Activated naive CD8-positive, alpha-beta T cell treated with anti-CD3 and anti-CD28 coated beads, Interleukin-2, amount 10 ng/mL, durations not matched to agents 7 days and 5 days (primary cell): ENCODE measurements at places on chromosomes 4 and X. TPM values are rescaled to one million over a fixed set of nuclear protein-coding genes. Genes with fewer than 3 reads are reported as not detected.

- DNase-seq: no peak
These were observed 99.6 kb upstream of the FGF16 start for GRCh38 chrX:77347572-77347971.

The HPGD gene
- total RNA-seq: 10.7 TPM

GRCh38 chr4:10100734-10101216 is 15.8 kb downstream of the WDR1 start:
- DNase-seq: no peak

- DNase-seq: no peak
These were observed 516.4 kb upstream of the BOD1L1 start for GRCh38 chr4:14143892-14144291.

GRCh38 chr4:21192367-21192766 is 492.1 kb downstream of the PACRGL start:
- DNase-seq: no peak

The FOXO4 gene
- total RNA-seq: 24.9 TPM

- no peak for DNase-seq
These were observed 305.7 kb downstream of the DHX15 start for GRCh38 chr4:24278693-24279092.

GRCh38 chrX:103157496-103158316 is 57.2 kb upstream of the BEX4 start:
- DNase-seq: no peak

- DNase-seq: no peak
These were observed 82.5 kb downstream of the HPRT1 start for GRCh38 chrX:134542485-134542884.

- no peak for DNase-seq
These were observed 128.7 kb downstream of the AKAP4 start for GRCh38 chrX:50072110-50072509.

The PRR32 gene
- not detected for total RNA-seq

The FGD1 gene
- total RNA-seq: 0.06 TPM

DNA sequence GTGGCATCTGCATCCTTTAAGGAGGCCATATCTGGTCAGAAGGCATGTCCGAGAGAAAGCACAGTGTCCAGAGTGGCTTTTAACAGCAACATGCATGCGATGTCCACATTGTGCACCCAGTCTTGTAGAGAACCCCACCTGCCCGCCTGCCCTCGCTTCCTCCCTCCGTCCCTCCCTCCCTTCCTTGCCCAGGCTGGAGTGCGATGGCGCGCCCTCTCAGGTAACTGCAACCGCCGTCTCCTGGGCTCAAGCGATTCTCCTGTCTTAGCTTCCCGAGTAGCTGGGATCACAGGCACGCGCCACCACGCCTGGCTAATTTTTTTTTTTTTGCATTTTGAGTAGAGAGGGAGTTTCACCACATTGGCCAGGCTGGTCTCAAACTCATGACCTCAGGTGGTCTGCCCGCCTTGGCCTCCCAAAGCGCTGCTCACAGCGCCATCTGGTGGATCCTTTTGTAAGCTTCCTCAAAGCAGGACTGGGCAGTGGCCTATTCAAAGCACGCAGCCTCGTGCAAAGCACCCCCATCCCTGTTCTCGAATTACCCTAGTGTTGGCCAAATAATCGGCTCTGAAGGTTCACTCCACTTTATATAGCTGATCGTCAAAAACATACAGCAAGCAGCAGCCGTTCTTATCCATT is 15.0 kb downstream of the BRCC3 start:
- DNase-seq: peak; percentile 32

DNA sequence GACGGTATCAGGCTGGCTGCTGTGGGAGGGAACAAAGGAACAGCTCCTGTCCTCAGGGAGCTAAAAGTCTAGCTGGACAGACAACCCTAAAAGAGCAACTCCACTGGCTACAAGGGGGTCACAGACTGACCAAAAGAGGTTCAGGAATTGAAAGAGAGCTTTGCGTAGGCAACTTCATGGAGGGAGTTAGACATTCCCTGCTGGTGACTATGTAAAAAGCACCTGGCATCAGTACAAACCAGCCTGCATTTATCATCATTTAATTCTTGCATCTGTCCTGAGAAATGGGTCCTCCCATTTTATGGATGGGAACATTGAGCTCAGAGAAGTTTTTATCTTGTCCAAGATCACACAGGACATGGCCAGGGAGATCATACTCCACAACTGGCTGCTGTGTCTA is 1.4 kb upstream of the LGI2 start:
- no peak for DNase-seq

DNA sequence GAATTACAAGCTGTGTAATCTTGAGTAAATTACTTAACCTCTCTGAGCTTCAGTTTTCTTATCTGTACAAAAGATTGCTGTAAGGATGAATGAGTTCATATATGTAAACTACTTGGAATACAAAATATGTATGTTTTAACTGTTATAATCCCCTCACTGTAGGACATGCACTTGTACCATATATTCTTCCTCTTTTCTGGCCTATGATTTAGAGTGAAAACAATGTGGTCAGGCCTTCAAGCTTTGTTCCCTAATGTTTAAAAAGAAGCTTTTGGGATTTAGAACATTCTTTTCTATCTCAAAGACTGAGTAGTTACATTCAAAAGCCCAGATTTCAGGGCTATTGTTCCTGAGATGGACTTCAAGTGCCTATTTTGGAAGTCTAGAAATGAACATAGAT is 26.7 kb upstream of the GPRIN3 start:
- DNase-seq: no peak

GRCh38 chrX:42680666-42681065 is 97.3 kb downstream of the PPP1R2C start:
- DNase-seq: no peak

The BMP3 gene
- total RNA-seq: not detected

The XKRX gene
- total RNA-seq: 0.14 TPM

DNA sequence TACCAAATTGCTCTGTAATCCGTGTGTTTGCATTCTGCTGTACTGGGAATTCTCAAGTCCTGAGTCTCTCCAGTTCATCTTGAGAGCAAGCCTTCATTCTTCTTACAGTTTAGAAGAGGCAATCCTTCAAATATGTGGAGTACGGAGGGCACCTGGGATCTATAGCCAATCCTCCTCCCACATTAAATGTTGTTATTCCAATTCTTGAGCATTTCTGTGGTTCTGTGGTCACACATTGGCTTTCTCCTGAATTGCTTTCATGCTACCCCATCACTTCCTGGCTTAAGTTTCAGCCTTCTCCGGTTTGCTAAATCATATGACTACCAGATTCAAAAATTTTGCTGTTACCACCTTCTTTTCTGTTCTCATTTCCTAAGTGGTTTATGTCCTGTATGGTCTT is 611.1 kb downstream of the PCDH19 start:
- no peak for DNase-seq

- DNase-seq: no peak
These were observed 67.2 kb downstream of the INPP4B start for GRCh38 chr4:142778900-142779299.

DNA sequence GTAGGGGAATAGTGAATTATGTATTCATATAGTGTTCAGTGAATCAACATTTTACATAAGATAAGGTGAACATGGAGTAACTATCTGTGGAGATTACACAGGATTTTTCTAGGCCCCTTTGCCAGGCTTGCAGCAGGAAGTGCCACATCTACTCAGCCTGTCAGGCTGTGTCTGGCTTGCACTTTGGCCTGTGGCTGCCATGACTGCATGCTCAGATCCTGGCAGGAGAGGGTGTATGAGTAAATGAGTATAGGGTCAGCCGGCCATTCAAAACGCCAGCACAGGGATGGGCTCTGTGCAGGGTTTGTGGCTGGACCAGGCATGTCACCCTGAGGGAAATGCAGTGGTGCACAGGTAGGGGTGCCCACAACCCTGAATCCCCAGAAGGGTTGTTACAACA is 51.9 kb downstream of the UBQLN2 start:
- no peak for DNase-seq

GRCh38 chr4:25350561-25350960 is 26.5 kb upstream of the ANAPC4 start:
- DNase-seq: no peak

The KDR gene
- not detected for total RNA-seq

DNA sequence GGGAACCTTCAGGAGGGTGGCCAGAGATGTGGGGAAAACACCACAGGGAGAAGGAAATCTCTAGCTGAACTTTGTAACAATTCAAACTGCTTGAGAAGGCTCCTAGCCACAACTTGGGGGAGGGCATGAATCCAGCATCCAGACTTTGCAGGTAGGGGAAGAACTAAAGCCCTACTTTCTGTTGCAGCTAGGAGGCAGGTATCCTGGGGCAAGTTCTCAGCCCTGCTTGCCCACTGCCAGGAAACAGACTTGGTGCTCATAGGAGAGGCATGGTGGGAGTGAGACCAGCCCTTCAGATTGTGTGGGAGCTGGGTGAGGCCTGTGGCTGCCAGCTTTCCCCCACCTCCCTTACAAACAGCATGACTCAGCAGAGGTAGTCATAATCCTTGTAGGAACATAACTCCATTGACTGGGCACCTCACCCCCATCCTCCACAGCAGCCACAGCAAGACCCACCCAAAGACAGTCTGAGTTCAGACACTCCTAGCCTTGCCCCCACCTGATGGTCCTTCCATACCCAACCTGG is 209.5 kb upstream of the CPEB2 start:
- DNase-seq: no peak

- no peak for DNase-seq
These were observed 54.8 kb downstream of the CASP6 start for GRCh38 chr4:109648266-109648996.

- DNase-seq: no peak
These were observed 201.6 kb downstream of the CPE start for GRCh38 chr4:165580351-165580905.

The CNKSR2 gene
- total RNA-seq: 9.2 TPM

The SLC35A2 gene
- total RNA-seq: 14.1 TPM

DNA sequence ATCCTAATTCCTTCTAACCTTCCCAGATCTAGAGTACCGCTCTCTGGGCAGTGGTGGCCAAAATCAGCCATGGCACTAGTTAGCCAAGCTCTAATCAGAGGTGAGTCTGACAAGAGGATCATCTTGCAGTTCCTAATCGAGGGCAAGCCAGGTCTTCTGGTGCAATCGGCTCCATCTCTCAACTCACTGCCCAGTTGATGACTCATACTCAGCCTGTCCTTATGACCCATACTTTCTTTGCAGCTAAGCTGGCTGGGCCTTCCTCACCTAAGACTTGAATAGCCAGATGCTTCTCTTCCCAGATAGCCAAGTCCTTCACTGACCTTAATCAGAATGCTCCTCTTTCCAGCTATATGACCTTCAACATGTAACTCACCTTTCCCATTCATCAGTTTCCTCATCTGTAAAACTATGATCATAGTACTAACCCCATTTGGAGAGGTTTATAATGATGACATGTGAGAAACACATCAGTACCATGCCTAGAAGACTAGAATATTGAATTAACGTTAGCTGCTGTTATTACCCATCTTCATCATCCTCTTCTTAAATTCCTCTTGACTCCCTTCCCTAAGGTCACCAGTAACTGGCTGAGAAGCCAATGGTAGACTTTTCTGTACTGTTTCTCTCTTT is 57.1 kb downstream of the RELL1 start:
- no peak for DNase-seq

The GPM6B gene
- not detected for total RNA-seq

GRCh38 chr4:149199594-149199993 is 616.0 kb downstream of the IQCM start:
- no peak for DNase-seq

DNA sequence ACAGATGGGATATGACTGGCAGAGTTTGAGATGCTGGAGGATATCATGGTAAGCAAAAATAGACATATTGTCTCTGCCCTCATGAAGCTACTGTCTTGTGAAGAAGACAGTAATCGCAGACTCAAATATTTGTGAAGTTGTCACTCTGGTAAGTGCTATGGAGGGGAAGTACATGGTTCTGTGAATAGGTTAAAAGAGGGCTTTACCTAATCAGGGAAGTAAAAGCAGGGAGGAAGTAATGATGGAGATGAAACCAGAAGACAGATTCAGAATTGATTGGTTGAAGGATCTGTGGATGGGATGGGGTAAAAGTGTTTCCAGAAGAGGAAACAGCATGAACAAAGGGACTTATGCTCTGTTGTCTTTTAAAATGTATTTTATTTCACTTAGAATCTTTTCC is 19.3 kb upstream of the MAGED1 start:
- DNase-seq: no peak

- no peak for DNase-seq
These were observed 3.3 kb upstream of the LIN54 start for GRCh38 chr4:83013902-83014301.

DNA sequence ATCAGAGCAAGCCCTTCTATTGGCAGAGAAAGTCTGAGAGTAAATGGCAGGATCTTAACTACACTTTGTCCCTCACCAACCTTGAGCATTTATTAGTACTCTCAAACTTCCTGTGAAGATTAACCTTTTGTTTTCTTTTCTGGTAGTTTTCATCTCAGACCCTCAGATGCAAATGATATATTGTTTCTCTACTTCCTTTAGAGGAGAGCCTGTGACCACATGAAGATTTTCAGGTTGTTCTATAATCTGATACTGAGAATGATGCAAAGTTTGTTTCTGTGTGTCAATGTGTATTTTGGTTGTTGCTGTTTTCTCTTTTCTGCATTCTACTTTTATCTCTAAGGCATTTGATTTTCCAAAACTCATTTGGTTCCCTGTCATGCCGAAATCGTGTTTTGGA is 165.8 kb upstream of the CYSLTR1 start:
- DNase-seq: no peak
